ENCODE measurements at places on chromosomes 11 and 22.

DNA sequence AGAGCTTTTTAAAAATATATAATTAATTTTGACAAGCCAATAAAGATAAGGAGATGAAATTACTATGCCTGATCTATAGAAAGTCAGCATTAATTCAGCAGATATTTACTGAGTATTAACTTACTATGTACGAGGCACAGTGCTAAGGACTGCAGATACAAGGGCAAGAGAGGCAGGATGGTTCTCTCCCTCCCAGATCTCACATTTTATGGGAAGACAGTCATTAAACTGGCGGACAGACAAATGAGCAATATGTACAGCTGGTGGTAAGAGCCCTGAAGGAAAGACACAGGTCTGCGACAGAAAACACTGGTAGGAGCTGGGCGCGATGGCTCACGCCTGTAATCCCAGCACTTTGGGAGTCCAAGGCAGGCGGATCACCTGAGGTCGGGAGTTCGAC, 36.8 kb downstream of the MCHR1 start:
- DNase-seq = no peak

GRCh38 chr11:60924110-60924905, at the start of gene TMEM132A:
Gene TMEM132A, plus strand, starts transcription at chr11:60924460. Its CDS starts 174 bp downstream, at chr11:60924634.
- peak; percentile 46 for DNase-seq

DNA sequence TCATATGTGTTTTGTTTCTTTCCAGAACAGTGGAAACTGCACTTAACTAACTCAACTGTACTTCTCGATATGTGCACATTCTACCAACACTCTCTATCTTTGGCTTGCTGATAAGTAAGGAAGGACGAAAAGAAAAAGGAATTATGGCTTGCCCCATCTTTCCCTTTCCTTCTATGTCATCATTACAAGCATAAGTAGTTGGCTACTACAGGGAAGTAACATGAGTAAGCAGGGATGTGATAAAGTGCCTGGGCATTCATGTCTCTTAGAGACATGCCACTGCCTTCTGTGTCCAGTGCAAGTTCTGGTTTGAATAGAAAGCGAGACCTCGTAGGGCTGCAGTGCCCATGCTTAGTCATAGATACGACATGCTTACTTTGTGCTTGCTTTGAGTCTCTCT, 342.5 kb downstream of the ETS1 start:
- DNase-seq = no peak

- DNase-seq = no peak
Observed at GRCh38 chr22:20244691-20245576, 23.2 kb downstream of the RTN4R start.

DNA sequence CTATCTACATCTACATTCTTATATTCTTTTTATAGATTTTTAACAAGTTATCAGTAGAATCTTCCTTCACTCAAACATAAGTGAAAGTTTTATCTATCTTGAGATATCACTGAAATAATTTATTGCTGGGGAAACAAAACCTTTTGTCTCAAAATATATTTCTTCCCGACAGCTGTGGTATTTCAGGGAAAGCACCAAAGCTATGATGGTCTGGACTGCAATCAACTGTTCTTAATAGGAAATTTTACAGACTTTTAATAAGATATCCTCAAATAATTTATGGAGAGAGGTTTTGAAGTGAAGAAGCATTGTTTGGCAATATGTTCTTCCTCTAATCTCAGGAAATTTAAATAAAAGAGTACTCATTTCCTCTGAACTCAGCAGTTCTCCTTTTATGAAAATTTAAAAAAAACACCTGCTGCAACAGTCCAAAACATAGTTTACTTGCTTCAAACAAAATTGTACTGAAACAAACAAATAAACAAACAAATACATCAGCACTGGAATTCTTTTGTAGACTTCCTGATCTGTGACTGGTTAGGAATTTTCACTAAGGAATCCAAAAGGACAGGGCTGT, 33.9 kb upstream of the EIF3M start:
- no peak for DNase-seq

DNA sequence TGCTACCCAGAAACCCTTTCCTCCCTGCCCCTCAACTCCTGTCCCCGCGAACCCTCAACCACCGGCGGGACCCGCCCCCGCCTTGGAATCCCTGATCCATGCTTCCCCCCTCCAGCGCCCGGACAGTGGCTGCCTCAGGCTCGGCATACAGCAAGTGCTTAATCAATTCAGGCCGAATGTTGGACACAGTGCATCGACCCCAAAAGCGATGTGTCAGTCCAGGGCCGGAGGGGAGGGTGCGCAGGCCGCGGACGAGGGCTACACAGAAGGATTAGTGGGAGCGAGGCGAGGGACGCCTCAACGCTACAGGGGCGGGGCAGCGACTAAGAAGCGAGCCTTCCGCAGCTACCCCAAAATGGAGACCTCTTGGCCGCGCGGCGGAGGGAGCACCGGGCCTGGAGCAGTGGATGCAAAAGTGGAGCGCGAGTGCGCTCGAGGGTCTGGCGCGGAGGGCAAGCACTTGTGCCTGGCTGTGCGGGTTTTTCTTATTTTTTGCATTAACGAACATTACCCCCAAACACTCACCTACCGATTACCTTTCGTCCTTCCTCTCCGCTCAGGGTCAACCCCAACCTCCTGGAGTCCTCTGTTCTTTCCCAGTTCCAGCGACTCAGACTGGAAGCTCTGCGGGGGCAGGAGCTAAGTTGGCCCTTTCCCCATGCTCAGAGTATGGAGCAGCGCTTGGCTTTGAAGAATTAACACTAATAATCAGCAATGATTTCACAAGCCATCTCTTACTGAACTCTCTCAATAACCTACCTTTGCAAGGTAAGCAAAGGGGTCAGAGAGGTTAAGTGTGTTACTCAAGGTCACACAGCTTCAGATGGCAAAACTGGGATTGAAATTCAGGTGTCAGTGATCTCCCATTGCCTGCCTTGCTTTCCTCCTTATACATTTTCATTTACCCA, 30.0 kb upstream of the WNT11 start:
- peak; percentile 24 for DNase-seq

GRCh38 chr22:31093086-31093850, 12.2 kb downstream of the SMTN start:
- no peak for DNase-seq

GRCh38 chr11:121762820-121763219, 310.1 kb upstream of the SORL1-AS1 start:
- no peak for DNase-seq

DNA sequence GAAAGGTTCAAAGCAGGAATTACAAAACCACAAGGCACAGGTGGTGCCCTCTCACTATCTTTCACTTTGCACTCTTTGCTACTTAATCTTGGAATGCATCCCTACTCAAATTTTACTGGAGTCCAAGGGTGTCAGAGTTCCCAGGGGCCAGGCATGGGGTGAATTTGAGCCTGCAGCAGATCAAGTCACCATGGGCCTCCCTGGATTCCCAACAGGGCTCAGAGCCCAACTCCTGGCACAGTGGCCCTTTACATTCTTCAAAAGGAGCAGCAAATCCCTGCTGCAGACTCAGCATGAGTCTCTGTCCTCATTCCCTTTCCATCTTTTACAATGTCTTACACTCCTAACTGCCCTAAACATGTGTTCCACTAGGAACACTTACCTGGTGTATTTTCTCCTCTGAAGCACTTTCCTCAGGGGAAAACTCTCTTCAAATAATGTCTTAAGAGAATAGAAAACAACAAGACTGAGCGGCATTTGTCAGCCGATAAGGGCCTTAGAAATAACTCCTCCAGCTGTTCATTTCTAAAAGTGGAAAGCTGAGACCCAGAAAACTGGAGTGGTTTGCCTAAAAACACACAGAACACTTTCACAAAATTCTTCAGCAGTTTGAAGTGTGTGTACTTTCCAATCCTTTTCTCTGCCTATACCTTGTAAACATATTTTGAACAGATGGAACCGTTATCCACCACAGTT, 596.0 kb downstream of the INSC start:
- DNase-seq = no peak

DNA sequence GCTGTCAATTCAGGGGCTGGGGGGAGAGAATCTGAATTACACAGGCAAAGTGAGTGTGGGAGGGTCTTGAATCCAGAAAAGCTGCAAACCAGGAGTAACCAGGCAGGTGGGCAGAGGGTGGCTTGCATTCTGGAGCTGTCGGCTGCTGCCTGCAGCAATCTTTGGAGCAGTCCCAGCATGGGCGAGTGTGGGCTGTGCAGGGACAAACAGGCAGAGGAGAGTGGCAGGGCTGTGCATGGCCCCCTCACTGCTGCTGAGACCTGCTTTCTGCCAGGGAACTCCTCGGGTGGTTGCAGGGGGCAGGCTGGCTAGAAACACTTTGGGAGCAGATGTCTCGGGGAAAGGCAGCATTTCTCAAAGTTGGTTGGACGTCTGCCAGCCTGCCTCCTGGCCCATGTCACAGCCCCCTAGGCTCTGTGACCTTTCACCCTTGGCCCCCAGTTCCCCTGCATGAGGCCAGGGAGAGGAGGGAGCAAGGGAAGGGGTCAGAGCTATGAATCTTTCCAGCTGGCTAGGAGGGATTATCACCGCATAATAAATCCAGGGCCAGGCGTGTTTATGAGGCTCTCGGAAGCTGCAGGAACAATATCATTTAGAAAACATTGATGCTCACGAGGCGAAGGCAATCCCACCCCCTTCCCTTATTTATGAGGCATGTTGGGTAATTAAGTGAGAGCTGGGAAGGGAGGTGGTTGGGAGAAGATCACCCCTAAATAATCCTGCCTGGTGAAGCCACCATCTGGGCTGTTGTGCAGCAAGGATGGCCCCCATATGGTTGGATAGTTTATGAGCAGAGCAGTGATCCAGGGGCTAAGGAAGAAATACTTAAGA, 212.3 kb upstream of the NCAM1 start:
- DNase-seq = peak; percentile 28

GRCh38 chr11:78080818-78081495, 1.3 kb upstream of the NDUFC2 start:
- DNase-seq = no peak

- no peak for DNase-seq
Observed at GRCh38 chr11:55503449-55503848, 50.8 kb upstream of the OR4C15 start.

DNA sequence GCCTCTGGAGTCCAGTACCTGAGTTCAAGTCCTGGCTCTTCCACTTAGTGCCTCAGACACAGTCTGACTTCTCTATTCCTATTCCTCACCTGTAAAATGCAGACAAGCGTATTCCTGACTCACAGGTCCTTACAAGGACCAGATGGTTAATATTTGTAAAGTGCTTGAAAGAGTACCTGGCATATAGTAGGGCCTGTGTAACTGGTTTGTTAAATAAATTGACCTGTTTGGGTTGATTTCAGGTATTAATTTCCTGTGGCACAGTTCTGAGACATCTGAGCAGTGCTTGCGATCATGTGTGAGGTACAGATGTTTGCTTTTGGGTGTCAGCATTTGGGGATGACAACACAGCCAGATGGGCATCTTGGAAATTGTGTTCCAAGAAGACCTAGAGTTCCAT, 127.5 kb downstream of the APIP start:
- no peak for DNase-seq

DNA sequence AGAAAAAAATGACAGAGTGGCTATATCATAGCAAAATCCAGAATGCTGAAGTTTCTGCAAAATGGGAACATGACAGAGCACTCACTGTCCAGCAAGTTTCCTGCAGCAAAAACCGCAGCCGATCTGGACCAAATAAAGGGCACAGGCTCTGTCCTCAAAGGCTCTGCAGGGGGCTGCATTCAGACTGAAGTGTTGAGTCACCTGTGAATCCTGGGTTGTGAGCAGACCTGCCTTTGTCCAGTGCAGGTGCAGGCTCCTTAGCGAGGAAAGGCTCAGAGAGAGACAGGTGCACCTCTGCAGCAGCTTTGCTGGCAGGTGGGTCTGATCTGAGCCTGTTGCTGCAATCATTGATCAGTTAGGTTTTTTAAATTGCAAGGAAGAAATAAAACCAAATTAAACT, 29.3 kb upstream of the NFAM1 start:
- DNase-seq = no peak

DNA sequence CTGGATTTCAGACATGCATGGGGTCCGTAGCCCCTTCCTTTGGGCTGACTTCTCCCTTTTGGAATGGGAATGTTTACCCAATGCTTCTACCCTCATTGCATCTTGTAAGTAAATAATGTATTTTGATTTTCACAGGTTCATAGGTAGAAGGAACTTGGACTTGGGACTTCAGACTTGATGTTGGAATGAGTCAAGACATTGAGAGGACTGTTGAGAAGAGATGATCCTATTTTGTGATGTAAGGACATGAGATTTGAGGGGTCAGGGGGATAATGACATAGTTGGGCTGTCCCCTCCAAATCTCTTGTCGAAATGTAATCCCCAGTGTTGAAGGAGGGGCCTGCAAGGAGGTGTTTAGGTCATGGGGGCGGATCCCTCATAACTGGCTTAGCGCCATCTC, 933 bp upstream of the KRTAP5-10 start:
- DNase-seq = no peak

GRCh38 chr11:79570104-79570503, 129.3 kb upstream of the TENM4 start:
- DNase-seq = no peak

DNA sequence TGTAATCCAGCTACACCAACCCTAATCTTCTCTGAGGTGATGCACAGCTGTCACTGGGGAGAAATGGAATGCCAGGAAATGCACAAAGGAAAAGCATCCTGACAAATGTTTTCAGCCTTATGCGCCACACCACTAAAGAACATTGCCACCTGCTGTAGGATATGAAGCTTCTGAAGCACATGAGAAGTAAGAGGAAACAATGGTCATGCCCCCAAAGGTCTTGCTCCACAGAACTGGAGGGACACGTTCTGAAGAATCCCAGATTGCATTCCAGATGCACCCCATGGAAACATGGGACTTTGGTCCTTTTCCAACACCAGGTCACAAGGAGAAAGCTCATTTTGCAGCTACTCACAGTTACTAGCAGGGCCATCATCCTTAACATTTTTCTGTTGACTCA, 48.7 kb upstream of the ZBED5 start:
- peak; percentile 22 for DNase-seq

- DNase-seq = no peak
Observed at GRCh38 chr11:26027887-26028286, 304.0 kb upstream of the ANO3 start.

GRCh38 chr22:29096736-29097669, 24.2 kb downstream of the KREMEN1 start:
- DNase-seq = no peak

GRCh38 chr11:43998308-43998707, 49.5 kb upstream of the ACCSL start:
- DNase-seq = no peak

GRCh38 chr11:30921811-30922210, 335.7 kb upstream of the MPPED2 start:
- no peak for DNase-seq

Measured in NCI-H1694 (cell line).